NCI-H526 (cell line): ENCODE measurements at places on chromosomes 7 and 10.

DNA sequence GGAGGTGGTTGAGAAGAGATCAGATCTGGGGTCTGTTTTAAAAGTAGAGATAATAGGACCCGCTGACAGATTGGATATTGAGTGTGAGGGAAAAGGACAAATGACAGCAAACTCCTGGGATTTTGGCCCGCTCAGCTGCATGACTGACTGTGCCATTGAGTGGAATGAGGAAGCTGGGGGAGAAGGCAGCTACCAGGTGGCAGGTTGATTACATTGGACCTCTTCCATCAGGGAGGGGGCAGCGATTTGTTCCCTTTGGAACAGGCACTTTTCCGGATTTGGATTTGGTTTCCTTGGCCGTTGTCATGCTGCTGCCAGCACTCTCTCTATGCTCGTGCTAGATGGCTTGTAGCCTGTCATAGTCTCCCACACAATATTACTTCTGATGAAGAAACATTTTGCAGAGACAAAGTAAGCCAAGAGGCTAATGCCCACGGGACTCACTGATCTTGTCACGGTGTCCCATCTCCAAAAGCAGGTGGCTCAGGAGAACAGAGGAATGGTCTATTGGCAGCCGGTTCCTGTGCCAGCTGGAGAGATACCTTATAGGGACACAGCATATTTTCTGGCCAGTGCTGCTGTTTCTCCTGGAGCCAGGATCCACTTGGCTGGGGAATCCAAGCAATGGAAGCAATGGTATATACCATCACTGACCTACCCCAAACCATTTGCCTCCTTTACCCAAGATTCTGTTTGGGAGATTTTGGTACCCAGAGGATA lies 69.1 kb upstream of the WAC start:
- no peak for DNase-seq

GRCh38 chr7:135253851-135254771 lies 20.5 kb downstream of the STRA8 start:
- DNase-seq: no peak

DNA sequence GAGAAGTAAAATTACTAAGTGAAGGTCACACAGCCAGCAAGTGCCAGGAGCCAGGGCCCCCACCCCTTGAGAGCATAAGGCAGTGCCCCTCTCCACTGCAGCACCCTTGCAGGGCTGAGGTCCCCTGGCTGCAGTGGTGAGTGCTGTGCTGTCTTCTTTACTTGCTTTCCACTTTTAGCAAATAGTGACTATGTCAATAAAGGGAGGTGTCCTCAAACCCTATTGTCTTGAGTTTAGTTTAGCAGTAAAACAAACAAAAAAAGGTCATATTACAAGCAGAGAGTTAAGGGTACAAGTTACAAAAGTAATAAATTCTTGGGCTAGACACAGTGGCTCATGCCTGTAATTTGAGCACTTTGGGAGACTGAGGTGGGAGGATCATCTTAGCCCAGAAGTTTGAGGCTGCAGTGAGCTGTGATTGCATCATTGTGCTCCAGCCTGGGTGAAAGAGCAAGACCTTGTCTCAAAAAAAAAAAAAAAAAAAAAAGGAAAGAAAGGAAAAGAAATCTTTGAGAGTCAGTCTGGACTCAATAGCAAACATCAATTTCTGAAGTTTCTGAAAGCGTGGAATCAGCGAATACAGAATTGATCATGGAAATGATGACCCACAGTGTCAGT lies 39.0 kb upstream of the KIF5B start:
- no peak for DNase-seq

- no peak for DNase-seq
Observed at GRCh38 chr7:23523486-23524075, 8.2 kb downstream of the TRA2A start.
